Astrocyte (in vitro differentiated cells and primary cell): ENCODE measurements at places on chromosomes 7 and 10. TPM values are rescaled to one million over a fixed set of nuclear protein-coding genes. Genes with fewer than 3 reads are reported as not detected.

The ERVW-1 gene
- total RNA-seq, result 0.19 TPM in 1 of 2 replicates, not detected in the other

GRCh38 chr7:50768485-50769474 lies 13.9 kb downstream of the GRB10 start:
- peak; percentile 50 for DNase-seq

- no peak for DNase-seq
These were observed 6.1 kb upstream of the SCRN1 start for GRCh38 chr7:29995652-29996051.

DNA sequence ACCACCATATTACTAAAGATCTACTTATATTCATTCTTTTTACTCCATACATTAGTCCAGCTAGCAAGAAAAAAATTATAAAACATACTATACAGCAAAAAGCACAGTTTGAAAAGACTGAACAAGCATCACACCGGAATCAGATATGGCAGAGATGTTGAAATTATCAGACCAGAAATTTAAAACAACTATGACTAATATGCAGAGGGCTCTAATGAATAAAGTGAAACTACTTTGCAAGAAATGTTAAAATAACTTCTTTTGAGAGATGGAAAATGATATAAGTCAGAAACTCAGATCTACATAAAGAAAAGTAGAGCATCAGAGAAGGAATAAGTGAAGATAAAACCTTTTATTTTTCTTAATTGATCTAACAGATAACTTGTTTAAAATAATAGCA lies 50.9 kb downstream of the SGCE start:
- DNase-seq, result no peak

The OR6V1 gene
- not detected in 2 replicates for total RNA-seq

DNA sequence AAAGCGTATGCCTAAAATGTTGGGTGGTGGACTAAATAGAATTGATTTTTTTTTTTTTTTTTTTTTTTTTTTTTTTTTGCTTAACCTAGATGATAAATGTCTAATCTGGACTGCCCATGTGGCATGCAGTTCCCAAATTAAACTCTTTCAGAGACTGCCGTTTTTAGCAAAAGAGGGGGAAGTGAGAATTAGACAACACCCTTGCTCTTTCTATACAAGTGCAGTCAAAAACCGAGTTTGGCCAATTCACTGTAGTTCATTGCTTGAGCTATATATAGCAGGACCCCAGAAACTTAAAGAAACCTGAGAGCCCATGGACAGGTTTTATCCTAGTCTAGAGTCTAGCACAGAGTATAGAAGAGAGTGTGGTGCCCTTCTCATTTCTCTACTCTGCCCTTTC lies 141.9 kb downstream of the GRM3 start:
- DNase-seq, result no peak

GRCh38 chr10:126687121-126687606 lies 16.7 kb upstream of the C10orf90 start:
- DNase-seq, result no peak

DNA sequence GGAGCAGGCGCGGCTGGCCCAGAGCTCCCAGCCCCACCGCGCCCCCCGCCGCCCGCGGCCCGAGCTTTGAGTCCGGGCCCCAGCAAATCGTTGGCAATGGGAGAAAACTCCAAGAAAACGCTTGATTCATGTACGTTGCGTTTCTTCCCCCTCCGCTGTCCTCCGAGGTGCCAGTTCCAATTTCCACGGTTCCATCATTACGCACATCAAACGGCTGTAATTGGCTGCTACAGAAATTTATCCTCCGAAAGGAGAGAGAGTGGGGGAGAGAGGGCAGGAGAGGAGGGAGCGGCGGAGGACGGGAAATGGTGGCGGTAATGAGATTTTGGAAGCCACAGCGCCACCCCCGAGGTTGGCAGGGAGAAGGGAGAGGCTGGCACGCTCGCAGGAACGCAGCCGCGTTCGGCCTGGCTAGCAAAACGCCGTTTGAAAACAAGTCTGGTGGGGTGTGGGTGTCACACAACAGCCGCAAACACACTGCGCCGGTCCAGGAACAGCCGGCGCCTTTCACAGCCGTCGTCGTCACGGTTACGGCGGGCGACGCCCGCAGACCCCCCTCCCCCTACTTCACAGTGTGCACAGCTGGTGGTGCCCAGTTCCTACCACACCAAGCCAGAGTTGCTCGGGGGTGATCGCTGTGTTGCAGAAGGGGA lies 57.5 kb downstream of the UNCX start:
- DNase-seq, result peak; percentile 3

GRCh38 chr10:11499425-11500071 lies 111.9 kb downstream of the USP6NL start:
- no peak for DNase-seq

The ASL gene
- 27.7 TPM in 2 replicates for total RNA-seq

- no peak for DNase-seq
These were observed at the start of gene AS3MT for GRCh38 chr10:102869258-102870198. Gene AS3MT, plus strand, starts transcription at chr10:102869470. Its CDS starts 123 bp downstream, at chr10:102869593.

DNA sequence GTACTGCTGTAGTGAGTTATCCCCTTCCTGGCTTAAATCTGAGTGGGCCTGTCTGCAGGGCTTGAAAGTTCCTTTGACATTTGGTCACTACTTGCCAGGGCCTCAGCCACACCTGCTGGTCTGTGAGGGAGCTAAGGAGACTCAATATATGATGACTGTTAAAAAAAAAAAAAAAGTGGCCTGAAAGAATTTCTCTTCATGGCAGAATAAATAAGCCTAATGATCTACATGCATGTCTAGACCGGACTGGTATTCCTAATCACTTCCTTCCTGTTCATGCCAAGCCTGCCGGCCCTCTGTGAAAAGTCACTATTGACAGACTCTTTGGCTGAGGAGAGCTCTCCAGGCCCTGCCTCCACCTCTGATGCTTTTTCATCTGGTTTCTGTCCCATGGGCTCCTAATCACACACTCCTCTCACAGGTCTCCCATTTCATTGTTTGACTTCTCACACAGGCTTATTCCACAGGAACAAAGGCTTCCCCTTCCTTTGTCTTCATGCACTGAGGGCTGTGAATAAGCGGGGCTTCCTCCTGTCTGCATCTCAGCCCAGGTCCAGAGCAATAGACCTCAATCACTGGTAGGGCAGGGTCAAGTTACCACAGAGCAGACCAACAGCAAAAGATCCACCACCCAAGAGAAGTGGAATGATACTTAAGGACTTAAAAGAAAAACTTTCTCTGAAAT lies 99.1 kb upstream of the SEC61G start:
- DNase-seq, result no peak

DNA sequence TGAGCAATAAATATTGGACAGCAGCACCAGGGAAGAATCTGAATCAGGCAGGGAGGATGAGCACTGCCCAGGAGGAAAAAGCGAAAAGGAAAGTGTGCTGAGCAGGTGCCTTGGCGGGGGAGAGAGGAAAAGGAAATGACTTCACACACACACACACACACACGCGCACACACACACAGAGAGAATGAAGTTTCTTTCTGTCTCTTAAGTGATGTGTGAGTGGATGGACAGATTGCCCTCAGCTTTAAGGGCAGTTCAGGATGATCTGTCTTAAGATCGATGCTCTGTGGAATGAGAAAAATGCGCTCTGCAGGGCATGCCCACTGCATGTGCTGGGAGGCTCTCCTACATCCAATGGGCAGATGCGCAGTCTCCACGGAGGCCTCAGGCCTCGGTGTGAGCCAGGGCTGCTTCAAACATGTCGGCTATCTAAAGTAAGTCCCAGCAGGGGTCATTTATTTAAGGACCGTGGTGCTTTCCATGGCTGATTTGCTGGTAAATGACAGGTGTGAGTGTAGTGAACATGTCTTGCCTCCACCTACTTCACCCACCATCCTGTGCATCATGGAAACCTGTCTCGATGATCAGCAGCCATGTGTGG lies 2.5 kb upstream of the ACBD5 start:
- peak; percentile 80 for DNase-seq

- DNase-seq, result no peak
These were observed 82.8 kb downstream of the MKI67 start for GRCh38 chr10:128043259-128044045.

- DNase-seq, result no peak
These were observed 92.7 kb upstream of the MACROH2A2 start for GRCh38 chr10:69959911-69960310.

DNA sequence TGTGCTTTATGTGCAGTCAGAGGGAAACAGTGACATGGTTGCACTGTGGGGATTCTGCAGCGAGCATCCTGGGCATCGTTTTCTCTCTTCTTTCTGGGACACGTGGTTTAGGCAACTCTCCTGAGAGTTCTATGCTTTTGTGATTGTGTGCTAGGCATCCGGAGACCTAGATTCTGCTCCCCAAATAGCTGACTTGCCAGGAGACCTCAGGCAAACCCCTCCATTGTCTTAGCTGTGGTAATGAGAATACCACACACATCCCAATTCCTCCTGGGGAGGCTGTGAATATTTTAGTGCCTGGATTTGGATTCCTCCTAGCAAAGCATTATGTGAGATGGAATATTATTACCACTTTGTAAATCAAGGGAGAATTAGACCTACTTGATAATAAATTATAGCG lies 611.9 kb upstream of the C7orf33 start:
- DNase-seq, result no peak

DNA sequence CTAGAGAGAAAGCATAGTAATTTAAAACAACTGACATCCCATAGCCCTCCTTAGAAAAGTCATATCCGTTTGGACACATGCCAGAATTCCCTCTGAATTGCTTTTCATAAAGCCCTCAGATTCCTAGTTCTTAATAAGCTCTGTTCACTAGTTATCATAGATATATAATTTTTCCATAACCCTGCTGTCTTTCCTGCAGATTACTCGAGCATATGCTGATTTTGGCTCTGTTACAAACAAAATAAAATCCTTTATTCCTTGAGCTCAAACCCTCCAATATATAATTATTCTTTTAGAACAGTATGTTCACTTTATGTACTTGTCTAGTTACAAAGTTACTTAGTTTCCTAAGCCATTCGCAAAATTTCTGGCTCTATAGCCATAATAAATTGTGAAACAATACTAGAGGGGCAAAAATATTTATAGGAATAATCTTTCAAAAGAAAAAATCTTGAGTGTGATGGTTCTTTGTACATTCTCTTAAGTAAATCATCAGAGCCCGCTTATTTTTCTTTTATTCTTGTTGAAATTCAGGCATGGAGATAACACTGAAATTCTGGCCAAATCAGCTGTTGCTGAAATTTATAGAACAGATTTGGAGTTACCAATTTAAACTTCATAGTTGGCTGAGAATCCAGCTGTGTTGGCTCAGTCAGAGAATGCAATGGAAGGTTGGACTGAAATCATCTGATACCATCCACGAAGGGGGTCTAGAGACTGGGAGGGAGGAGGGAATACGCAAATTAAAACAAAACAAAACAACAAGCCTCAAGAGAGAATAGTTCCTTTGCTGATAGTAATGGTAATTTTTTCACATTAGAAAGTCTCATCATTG lies 146.1 kb upstream of the TMEM196 start:
- DNase-seq, result peak; percentile 12

The MLXIPL gene
- 0.41 TPM in 1 of 2 replicates, not detected in the other for total RNA-seq

DNA sequence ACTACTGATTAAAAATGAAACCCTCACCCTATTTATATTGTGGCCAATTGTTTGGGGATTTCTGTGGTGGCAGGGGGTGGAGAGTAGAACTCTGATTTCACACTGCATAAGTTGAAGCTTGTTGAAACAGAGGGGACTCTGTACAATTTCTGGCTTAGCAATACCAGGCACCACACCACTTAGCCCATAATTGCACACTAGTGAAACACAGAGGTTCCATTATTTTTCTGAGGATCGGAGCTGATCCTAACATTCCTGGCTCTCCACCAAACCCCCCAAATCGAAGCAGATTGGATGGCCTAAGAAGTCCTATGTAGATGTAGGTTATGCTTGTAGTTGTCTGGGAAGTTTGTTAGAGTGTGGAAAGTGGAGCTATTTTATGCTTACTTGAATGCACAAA lies 47.0 kb downstream of the PTN start:
- DNase-seq, result no peak

- no peak for DNase-seq
These were observed 13.7 kb downstream of the MAT1A start for GRCh38 chr10:80275756-80276155.

- DNase-seq, result no peak
These were observed 151.8 kb downstream of the KCNMA1 start for GRCh38 chr10:77485847-77486246.

DNA sequence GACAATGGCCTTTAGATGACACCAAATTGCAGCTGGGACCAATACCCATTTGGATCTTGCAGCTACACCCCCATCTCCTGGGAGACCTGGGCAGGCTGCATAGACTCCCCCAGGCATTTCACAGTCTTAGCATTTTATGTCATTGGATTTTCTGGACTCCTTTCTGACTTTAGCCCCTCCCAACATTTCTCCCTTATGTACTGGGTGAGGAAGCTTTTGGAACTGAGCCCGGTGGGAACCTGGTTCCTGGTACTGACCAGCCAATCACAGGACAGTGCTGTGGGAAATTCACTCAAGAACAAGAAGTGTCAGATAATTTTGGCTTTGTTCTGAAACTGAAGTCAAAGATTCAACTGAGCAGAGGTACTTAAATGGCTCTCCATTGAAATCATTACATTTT lies 177.7 kb downstream of the ACTR3B start:
- no peak for DNase-seq

The KIAA1549 gene
- total RNA-seq, result 10.3 and 11.1 TPM in 2 replicates

The SPDYE2 gene
- not detected in 2 replicates for total RNA-seq

The OPN4 gene
- total RNA-seq, result not detected in 2 replicates

DNA sequence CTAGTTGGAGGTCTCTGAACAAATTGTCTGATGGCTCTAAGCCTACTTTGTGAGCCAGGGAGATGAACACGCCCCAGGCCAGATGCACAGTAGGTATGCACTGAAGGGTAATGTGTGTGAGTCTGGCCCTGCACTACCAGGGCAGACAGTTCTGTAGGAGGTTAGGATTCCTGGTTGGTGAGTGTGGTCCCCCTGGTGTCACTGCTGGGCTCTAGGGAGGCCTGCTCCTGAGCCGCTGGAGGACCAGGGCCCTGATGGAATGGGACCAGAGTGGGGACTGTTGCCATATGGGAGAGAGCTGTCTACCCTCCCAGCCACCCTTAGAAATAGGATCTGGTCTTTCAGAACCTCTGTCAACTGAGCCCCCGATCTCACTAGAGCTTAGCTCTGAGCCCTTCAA lies 42.0 kb downstream of the CDH23 start:
- no peak for DNase-seq

- DNase-seq, result peak; percentile 13
These were observed 51.1 kb upstream of the LYZL1 start for GRCh38 chr10:29237786-29238185.

- no peak for DNase-seq
These were observed 15.6 kb downstream of the MBL2 start for GRCh38 chr10:52756966-52757365.

The ERCC6 gene
- total RNA-seq, result 20.1 and 22.3 TPM in 2 replicates

The IRF5 gene
- 0.36 TPM in 1 of 2 replicates, not detected in the other for total RNA-seq

DNA sequence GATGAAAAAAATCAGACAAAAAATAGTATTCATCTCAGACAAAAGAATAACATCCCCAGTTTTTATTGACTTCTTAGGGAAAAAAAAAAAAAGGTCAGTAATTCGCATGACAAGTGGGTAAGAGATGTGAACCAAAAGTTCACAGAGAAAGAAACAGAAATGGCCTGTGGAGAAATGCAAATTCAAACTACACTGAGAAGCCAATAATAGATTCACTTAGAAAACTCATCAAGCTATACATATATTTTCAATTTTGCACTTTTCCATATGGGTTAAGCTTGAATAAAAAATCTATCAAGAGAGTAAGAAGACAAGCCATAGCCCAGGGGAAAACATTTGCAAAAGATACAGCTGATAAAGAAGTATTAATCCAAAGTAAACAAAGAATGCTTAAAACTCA lies 28.0 kb downstream of the HERC4 start:
- DNase-seq, result no peak

The PAX2 gene
- total RNA-seq, result 0.23 and 0.60 TPM in 2 replicates

- no peak for DNase-seq
These were observed 1.4 kb downstream of the PTF1A start for GRCh38 chr10:23193435-23194074.

GRCh38 chr7:105057472-105057871 lies 43.5 kb downstream of the KMT2E start:
- no peak for DNase-seq

GRCh38 chr10:3255075-3255474 lies 82.5 kb upstream of the PITRM1 start:
- DNase-seq, result no peak

The GJC3 gene
- total RNA-seq, result not detected in 2 replicates
